ENCODE measurements at places on chromosomes 7 and 10. TPM values are rescaled to one million over a fixed set of nuclear protein-coding genes. Genes with fewer than 3 reads are reported as not detected.

Gene DNAJC12
- 151 TPM for polyA plus RNA-seq

Gene NOLC1
- 31.3 TPM for polyA plus RNA-seq

Gene PTF1A
- polyA plus RNA-seq: not detected

Gene SLC26A3
- polyA plus RNA-seq: not detected

Gene UPK3B
- not detected for polyA plus RNA-seq

Gene AKR1C1
- polyA plus RNA-seq: 25.5 TPM

Gene AKAP9
- polyA plus RNA-seq: 212 TPM

Gene FAM237B
- polyA plus RNA-seq: not detected

Gene SLC18A3
- not detected for polyA plus RNA-seq

Gene XRCC2
- polyA plus RNA-seq: 0.75 TPM

Gene CALHM3
- polyA plus RNA-seq: not detected
